ENCODE measurements at places on chromosomes 3 and 15.

GRCh38 chr3:194879126-194879877, 193.6 kb downstream of the FAM43A start:
- no peak for DNase-seq

DNA sequence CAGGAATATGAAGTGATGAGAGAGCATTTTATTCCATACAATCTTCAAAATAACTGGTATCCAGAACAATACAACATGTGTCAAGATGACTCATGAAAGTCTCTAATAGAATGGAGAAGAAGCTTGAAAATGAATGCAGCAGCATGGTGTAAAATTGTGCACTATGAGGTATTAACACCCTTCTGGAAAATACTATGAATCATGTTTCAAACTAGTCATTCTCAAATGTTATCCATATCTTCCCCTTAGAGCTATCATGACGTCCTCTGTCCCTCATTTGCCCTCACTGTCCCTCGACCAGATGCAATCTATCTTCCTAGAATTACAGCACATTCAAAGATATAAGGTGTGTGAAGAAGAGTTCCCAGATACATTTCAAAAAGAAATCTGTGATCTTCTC, 198.2 kb downstream of the NECTIN3 start:
- no peak for DNase-seq

DNA sequence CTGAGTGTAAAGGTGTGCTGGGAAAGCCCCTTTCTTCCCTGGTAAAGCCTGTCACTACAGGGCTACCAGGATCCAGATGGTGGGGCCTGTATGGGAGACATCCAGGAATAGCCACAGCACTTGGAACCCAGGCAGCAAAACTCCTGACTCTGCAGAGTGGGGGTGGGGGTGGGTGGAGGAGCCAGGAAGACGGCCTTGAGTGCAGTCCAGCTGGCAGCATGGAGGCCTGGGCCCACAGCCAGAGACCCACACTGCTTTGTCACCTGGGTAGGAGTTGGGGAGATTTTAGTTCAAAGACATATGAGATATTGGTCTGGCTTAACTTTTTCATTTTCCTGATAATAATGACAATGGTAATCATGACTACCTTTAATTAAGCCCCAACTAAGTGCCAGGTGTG, 116.7 kb upstream of the MRPS22 start:
- no peak for DNase-seq

- peak; percentile 82 for DNase-seq
Observed at GRCh38 chr15:89367485-89368451, 33.1 kb upstream of the POLG start.

DNA sequence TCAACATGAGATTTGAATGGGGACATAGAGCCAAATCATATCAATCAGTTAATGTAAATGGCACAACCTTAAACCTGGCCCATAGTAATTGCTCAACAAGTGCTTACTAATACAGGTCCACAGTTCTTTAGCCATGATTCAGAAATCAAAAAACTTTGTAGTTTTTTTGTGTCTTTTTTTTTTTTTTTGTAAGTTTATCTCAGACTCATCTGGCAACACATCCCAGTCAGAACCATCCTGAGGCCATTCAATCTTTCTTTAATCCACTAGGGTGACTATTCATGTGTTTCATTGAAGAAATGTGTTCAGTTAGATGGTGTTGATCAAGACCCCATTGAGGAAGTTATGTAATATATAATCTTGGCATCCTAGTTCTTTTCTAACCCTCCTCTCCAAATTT, 65.4 kb downstream of the ABI3BP start:
- no peak for DNase-seq

- no peak for DNase-seq
Observed at GRCh38 chr3:194103505-194103904, 32.4 kb upstream of the HES1 start.

- DNase-seq = no peak
Observed at GRCh38 chr3:4834403-4834866, 144.8 kb upstream of the BHLHE40 start.

DNA sequence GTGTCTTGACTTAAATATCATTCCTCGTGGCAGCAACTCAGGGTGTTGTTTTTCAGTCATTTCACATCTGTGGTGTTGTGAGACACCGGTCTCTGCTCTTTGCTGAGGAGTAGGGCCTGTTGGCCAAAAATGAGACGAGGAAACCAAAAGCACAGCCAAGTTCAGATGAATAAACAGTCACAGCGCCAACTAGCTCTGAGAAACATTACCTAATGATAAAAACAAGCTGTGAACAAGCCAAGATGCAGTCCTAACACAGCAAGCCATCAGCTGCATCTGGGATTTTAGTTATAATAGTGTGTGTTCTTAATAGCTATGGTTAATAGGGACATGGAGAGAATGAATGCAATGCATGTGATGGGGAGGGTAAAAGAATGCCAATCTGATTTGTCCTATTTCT, 843.4 kb upstream of the DPPA4 start:
- no peak for DNase-seq

DNA sequence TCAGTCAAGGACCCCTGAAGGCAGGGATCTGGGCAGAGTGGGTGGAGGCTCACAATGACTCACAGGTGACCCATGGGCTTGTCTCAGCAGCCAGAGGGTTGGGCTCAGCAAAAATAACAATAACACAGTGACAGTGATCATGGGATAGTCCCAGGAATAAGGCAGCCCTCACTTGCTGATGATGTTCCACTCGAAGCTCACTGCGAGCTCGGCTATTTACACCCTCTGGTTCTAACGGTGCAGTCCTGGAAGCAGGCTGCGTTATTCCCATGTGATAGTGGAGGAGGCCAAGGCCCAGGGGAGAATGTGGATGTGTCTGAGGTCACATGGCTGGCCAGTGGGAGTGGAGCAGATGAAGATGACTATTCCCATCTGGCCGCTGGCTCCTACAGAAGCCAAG, 16.2 kb downstream of the CCDC33 start:
- DNase-seq = no peak
